ENCODE measurements at places on chromosomes 4 and X. TPM values are rescaled to one million over a fixed set of nuclear protein-coding genes. Genes with fewer than 3 reads are reported as not detected.
A peak's percentile ranks its signal among the peaks of the same experiment; 100 is the strongest.

GRCh38 chrX:49202022-49202421 lies 2.0 kb upstream of the SYP start:
- no peak for DNase-seq

- DNase-seq: no peak
Measured at GRCh38 chr4:34196375-34196774, 2047.9 kb downstream of the ARAP2 start.

DNA sequence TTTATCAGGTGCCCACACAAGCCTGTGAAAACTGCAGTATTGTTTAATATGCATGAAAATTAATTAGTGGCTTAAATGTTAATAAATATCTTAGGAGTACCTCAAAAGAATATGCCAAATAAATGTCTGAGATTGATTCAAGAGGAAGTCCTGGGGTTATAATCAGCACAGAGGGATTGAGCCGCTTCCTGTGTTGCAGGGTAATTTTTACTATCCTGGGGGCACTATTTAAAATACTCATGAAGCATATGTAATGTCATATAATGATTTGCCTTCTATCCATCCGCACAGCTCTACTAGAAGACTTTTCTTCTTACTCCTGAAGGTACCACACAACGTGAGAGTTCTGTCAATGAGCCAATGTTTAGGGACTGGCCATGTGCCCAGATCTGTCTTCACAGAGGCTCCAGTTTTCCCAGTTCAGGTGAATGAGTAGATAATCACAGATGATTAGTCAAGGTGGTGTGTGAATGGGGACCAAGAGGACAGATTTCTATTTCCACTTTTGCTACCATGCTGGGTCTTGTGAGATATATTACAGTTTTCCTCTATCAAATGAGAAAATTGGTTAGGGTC lies 233.3 kb downstream of the USP46 start:
- no peak for DNase-seq

- DNase-seq: peak; percentile 39
Measured at GRCh38 chr4:142402900-142403299, 443.2 kb downstream of the INPP4B start.

DNA sequence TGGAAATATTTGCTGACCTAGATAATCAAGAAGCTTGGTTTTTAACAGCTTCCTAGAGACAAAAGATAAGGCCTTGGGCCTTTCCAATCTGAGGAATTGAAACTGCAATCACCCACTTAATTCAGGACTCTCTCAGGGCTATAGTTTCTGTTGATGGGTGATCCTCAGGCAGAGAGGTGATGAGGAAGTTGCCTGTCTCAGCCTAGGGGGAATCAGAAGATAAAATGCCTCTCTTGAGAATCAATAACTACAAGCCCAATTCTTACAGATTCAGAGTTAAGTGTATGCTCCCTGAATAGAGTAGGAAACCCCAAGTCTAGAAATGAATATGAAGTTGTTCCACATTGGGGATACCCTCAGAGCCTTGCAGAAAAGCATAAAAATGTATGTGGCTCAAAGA lies 45.5 kb downstream of the NFKB1 start:
- no peak for DNase-seq

DNA sequence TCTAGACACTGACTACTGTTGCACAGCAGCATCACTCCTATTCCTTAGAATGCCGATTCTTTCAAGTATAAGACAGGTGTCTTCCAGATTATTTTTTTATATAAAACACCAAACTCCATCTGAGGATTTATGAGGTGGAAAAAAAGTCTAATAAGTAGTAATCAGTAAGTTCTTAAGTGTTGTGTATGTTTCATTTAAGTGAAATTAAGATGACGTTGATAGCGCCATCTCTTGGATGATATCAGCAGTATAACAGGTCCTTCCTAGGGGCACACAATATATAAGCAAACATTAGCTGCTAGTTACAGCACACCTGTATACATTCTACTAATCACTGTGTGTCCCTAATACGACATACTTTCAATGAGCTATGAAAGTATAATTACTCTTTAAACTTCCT lies 99.6 kb upstream of the STS start:
- no peak for DNase-seq

DNA sequence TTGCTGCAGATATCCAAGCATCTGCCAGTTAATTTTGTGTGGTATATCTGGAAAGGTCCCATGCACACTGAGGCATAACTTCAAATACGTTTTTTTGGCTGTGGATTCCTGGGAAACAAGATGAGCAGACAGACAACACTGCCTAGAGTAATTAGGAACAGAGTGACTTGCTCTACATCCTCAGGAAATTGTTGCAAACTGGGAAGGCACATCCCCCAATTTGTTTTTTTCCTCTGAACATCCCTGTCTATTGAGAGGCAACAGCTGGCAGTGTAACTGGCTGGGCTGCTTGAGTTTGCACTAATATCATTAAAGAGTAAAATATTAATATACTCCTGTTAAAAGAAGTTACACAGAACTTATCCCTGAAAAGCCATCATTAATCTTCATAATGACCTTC lies 207.7 kb upstream of the SLIT2 start:
- no peak for DNase-seq

- no peak for DNase-seq
Measured at GRCh38 chr4:1793496-1793840, 375 bp downstream of the FGFR3 start.

GRCh38 chr4:39320381-39321115 lies 45.6 kb downstream of the RFC1 start:
- peak; percentile 49 for DNase-seq

- DNase-seq: no peak
Measured at GRCh38 chrX:30217465-30217864, 2.1 kb downstream of the MAGEB2 start.

DNA sequence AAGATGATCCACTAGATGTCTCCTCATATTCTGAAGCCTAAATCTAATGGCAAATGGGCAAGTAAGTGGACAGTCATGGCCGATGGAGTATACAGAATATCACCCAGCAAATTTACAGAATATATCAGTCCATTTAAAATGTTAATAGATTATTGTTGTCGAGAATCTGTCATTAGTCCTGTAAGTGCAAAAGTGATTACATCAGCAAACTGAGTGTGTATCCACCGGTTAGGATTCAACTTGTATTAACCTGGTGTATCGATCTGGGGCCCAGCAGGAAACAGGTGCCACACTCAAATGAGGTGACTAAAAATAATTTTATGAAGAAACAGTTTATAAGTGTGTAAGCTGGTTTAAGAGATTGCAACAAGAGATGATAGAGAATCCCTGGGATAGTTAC lies 367.9 kb upstream of the FAM47C start:
- DNase-seq: no peak

GRCh38 chr4:23770011-23770410 lies 119.8 kb downstream of the PPARGC1A start:
- peak; percentile 55 for DNase-seq

GRCh38 chr4:86608757-86609375 lies 14.8 kb downstream of the PTPN13 start:
- DNase-seq: no peak

GRCh38 chr4:138645289-138645688 lies 370.3 kb upstream of the NOCT start:
- DNase-seq: peak; percentile 47

GRCh38 chr4:152634110-152634760 lies 45.6 kb downstream of the TMEM154 start:
- DNase-seq: no peak

GRCh38 chrX:71941776-71942175 lies 31.1 kb downstream of the NHSL2 start:
- peak; percentile 78 for DNase-seq

- DNase-seq: peak; percentile 78
Measured at GRCh38 chrX:11064851-11065600, 46.1 kb upstream of the HCCS start.

GRCh38 chrX:123869488-123869887 lies 9.6 kb downstream of the XIAP start:
- DNase-seq: no peak

- no peak for DNase-seq
Measured at GRCh38 chrX:12241026-12241425, 102.8 kb downstream of the FRMPD4 start.

- no peak for DNase-seq
Measured at GRCh38 chr4:119110121-119110520, 25.5 kb upstream of the MYOZ2 start.

DNA sequence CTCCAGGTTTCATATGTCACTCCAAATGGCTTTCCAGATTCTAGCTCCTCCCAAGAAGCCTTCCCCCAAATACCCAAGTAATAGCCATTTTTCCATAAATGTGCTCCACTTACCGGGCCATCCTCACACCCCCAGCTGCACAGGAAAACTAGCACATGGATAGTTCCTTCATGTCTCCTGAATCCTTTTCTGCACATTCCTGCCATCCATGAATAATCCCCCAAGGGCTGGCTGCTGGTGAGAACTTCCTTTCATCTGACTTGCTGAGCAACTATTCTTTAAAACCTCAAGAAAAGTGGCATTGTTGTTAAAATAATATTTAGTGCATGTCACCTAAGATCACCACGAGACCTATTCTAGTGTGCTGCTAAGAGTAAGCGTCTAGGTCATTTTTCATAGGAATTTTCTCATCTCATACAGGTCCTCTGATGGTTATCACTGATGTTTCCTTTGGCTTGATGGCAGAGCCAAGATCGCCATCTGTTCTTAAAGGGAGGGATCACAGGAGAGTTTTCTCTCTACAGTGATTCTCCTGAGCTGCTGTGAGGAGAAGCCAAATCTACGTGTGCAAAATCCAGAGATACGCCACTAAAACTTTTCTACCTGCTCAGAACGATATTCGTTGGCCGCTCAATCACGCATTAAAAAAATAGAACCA lies 71.3 kb downstream of the MAP3K15 start:
- no peak for DNase-seq

DNA sequence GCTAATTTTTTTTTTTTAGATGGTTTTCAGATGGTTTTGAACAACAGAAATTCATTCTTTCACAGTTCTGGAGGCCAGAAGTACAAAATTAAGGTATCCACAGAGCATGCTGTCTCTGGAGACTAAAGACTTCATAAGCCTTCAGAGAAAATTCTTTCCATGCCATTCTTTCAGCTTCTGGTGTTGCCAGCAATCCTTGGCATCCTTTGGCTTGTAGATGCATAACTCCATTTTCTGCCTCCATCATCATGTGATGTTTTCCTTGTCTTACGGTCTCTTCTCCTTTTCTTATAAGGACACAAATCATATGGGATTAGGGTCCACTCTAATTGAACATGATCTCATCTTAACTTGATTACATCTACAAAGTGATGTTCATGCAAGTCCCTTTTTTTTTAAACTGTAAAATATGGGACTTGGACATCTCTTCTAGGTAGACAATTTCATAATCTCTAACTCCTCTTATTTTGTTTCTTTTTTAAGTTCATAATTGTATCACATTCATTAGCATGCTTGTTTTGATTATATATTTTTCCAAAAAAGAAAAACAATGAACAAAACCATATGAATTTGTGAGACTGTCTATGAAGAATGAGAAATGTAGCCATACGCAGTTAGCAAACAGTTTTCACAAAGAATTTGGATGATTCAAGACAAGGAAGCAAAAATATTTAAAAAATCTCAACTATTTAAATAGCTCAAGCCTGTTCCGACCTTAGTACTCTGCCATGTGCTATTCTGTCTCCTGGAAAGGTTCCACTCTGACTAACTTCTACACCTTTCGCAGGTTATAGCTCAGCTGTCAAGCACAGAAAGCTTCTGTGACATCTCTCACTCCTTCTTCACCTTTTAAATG lies 53.1 kb upstream of the GIMD1 start:
- peak; percentile 50 for DNase-seq

GRCh38 chr4:5996641-5997040 lies 21.6 kb downstream of the C4orf50 start:
- DNase-seq: no peak

Gene MEPE
- not detected for total RNA-seq

Gene RNF150
- total RNA-seq: 5.2 TPM

Gene SULT1E1
- not detected for total RNA-seq

Gene FAT4
- total RNA-seq: 8.0 TPM

Gene SATL1
- 0.19 TPM for total RNA-seq

Gene DUX4
- total RNA-seq: not detected

Gene PABPC4L
- 0.58 TPM for total RNA-seq

Gene CLNK
- total RNA-seq: not detected

Gene LNX1
- total RNA-seq: 4.4 TPM

Gene ZMAT1
- 2.0 TPM for total RNA-seq

Gene KDR
- total RNA-seq: 2.5 TPM

Gene STAP1
- not detected for total RNA-seq
